Neural crest cell (in vitro differentiated cells): ENCODE measurements at places on chromosomes 1 and 21.

- DNase-seq, result no peak
Observed at GRCh38 chr1:235124111-235124510, 4.5 kb downstream of the TOMM20 start.

DNA sequence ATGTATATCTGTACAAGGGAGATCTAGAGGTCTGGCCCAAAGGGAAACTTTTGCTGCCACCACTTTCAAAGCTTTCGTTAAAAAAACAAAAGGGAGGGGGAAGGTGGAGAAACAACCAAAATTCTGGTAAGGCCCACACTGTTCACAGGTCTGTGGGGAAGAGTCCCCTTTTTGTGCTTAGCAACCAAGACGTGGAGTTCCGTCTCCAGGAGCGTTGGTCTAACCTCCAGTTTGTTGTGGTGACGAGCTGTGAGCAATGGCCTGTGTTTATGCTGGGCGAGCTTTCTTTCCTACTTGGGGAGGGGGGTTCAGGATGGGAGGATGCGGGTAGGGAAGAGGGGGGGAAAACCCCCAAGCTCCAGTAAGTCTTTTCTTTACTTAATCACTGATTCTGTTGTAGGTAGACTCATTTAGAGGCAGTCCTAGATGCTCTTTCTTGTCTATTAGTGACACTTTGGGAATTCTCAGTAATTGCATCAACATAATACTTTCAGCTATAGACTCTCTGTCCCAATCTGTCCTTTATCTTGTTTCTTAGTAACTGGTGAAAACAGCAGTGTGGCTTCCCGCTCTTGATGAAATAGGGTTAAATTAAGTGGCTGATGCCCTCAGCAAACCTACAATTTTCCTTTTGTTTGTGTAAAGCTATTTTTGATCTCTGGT lies 1.5 kb downstream of the HIPK1 start:
- DNase-seq, result no peak

DNA sequence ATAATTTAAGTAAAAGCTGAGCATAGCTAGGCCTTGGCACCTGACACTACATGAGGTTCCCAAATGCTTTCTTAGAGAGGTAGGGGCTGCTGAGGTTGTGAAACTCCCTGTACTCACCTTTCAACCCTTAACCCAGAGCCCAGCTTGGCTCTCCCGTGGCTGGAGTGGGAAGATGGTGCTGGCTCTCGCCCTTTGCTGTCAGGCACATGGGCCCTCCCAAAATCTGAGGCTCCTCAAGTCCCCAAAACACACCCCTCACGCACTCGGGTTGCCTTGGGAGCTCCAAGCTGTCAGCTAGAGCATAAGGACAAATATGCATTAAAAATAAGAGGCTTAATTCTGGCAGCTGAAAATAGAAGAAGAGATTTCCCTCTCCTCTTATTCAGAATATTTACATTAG lies 46.7 kb upstream of the PLPPR4 start:
- DNase-seq, result no peak

DNA sequence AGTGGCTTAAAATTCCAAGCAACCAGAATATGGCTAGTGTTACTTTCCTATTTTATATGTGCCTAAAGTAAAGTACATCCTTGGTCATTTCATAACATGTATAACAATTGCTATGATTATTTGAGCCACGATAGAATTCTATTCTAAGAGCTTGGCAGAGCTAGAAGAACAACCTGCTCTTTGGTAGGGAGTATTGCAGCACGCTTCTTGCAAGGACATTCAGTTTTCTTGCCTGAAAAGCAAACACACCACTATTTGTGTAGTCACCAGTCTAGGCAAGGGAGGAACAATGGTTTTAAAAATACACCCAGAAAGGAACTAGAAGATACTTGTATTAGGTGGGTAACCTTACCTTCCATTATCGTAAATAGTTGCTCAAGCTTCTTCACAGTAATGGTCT lies 51.5 kb downstream of the CNST start:
- no peak for DNase-seq

GRCh38 chr1:145991735-145992412 lies 4.5 kb downstream of the TXNIP start:
- DNase-seq, result no peak

DNA sequence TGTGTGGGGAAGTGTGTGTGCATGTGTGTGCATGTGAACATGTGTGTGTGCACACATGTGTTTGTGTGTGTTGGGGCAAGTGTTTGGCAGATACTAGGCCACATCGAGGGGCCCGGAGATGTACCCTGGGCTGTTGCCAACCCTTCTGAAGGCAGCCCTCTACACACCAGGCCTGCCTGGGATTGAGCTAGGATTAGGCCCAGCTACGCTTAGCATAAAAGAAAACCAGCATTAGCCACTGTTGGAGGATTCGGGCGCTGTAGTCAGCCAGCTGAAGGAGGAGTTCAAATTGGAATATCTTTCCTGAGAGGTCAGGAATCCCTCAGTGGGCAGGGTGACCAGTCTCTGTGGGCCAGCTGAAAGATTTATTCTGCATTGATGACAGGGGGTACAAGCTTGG lies 10.6 kb upstream of the ALX3 start:
- no peak for DNase-seq

DNA sequence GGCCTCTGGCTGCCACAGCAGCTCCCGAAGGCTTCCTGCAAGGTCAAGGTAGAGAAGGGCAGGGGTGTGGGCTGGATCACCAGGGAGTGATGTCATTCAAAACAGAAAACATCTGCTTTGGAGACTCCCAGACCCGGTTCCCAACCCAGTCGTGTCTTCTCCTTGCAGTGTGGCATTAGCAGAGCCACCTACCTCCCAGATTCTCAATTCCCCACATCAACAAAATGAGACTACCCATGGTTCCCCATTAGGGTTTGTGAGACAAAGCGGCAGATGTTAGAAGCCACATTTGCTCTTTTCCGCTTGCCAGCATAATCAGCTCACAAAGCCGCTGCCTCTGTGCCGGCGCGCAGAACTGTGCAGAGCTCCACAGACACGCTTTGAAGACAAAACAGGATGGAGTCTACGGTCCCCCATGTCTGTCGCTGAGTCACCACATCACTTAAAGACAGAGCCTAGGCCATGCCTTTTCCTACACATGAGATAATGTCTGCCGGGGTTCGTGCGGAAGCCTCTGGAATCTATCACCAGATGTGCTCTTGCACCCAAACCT lies 12.5 kb downstream of the KIF17 start:
- no peak for DNase-seq
